Activated CD8-positive, alpha-beta memory T cell treated with anti-CD3 and anti-CD28 coated beads, Interleukin-2, amount 50 U/mL, for 4 hours (primary cell): ENCODE measurements at places on chromosomes 2 and 18.
A peak's percentile ranks its signal among the peaks of the same experiment; 100 is the strongest.

DNA sequence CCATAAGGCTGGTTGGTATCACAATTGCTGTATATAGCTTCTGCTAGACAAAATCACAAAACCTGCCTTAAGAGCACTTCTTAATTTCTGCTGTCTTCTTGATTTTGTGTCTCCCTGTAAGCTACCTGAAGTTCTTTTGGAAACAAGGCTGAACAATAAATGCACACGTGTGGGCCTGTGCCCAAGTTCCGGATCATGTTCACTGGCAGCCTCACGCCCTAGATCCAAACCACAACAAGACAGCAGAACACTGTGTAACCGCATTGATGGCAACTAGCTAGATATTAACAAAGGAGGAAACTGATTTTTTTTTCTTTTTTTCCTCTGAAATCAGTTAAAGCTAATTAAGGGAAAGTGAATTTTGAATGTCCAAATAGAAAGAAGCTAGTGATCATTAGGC is 81.5 kb upstream of the LYPD6B start:
- no peak for DNase-seq

GRCh38 chr18:69636529-69637301 is 236.0 kb downstream of the DOK6 start:
- peak; percentile 18 for DNase-seq

DNA sequence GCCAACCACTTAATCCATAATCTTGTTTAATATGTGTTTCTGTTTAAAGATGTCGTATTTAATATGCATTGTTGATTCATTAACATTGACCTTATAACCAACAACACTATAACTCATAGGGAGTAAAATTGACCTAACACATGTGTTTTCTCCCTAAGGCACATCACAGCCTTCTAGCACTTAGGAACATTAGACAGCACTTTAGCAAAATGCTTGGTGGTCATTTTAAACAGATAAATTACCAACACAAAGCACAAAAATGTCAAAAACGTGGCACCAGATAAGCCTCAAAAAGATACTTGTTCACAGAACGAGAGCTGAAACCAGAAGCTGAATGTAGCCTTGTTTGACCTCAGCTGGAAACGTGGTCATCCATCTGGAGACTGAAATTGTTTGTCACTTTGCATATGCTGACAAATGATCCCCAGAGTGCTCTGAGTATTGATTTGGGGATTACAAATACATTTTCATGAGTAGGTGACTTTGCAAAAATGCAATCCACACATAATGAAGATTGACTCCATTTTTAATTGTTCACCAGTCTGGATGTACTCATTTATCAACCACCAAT is 139.2 kb downstream of the CCDC102B start:
- no peak for DNase-seq

DNA sequence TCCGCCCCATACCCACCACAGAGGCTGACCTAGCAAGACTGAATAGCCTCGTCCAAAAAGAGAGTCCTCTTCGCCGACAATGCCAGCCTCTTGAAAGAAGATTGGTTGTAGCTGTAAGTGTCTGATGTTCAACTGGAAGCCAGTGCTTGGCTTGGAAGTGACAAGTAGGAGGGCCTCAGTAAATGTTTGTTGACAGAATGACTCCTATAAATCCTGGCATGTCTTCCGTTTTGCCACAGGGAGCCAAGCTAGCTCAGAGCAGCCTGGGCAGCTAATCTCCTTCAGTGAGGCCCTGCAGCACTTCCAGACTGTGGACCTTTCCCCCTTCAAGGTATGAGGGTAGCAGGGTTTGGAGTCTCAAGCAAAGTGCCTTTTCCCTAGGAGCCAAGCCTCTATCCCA is 14.9 kb downstream of the ELMOD3 start:
- DNase-seq, result no peak

DNA sequence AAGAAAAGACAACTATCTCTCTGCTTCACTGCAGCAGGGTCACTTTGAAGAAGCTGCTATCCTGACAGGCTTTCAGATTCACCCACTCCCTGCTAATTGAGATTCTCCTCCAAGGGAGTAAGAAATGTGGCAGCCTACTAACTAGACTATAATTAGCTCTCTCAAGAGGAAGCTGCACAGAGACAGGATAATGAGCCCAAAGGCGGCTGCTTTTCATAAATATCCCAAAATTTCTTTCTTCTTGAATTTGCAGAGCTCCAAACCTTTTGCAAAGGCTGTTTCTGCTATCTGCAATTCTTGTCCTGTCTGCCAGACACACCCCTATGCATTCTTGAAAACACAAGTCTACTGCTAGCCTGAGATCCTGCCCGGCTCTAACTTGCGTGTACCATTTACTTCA is 54.0 kb upstream of the RNU4ATAC start:
- no peak for DNase-seq

DNA sequence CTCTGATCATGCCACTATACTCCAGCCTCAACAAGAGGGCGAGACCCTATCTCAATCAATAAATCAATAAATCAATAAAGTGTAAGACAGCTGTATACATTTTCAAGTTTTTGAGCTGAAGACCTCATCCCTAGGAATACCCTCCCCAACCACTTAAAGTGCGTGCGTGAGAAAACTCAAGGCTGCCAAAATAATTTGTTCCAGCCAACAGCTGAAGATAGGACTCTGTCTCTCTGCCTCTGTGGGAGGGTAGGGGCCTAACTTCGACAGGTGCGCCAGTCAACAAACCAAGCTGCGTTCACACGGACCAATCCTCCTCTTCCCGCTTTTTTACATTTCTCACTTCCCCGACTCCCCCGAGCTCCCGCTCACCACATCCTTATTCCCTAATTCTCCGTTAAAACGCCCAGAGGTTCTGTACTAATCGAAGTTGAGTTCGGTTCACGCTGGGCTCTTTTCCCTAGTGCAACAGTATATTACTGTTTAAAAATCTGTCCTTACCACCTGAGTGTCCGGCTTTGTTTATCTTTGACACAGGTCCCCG is 618 bp downstream of the POLR2D start:
- no peak for DNase-seq

- no peak for DNase-seq
These were observed 195.5 kb upstream of the EPAS1 start for GRCh38 chr2:46101557-46102220.
